ENCODE measurements at places on chromosomes 13 and 19.
A peak's percentile ranks its signal among the peaks of the same experiment; 100 is the strongest.

- DNase-seq = no peak
These were observed 495.5 kb downstream of the FOXO1 start for GRCh38 chr13:40170982-40171381.

GRCh38 chr19:42132030-42132628 lies at the start of gene POU2F2:
Gene POU2F2, minus strand, starts transcription at chr19:42132446. Its CDS starts 35 bp downstream, at chr19:42132411.
- DNase-seq = peak; percentile 61

- DNase-seq = no peak
These were observed 143.3 kb upstream of the MYO16 start for GRCh38 chr13:108486096-108486495.

DNA sequence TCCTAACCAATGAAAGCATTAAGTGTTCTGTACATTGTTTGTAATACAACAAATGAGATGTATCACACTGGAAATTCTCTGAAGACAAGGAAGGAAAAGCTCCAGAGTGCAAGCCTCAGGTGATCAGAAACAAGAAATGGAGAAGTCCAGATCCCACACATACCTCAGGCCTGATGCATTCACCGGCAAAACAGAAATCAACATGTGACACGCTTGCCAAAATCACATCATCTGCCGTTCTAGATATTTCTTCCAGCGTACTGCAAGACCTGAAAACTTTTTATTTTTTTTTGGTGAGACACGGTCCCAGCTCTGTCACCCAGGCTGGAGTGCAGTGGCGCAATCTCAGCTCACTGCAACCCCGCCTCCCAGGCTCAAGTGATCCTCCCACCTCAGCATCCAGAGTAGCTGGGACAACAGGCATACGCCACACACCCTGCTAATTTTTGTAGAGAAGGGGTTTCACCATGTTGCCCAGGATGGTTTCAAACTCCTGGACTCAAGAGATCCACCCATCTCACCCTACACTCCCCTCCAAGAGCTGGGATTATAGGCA lies 48.6 kb downstream of the FOXO1 start:
- DNase-seq = no peak

- DNase-seq = no peak
These were observed 13.3 kb downstream of the FBN3 start for GRCh38 chr19:8135946-8136618.

DNA sequence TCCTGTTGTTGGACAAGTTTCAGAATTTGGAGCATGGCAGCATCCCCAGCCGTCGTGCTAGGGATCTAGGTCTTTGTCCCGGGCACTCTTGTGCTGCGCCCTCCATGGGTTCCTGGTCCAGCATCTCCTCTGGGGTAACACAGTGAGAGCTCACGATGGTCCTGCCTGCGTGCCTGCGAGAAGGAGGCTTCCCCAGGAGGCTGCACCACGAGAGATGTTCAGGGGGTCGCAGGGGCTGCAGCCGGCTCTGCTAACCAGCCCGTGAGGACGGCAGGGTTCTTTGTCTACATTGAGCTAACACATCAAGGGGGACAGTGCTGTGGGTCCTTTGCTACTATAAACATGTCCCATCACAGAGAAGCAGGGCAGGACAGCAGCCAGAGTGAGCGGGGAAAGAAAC lies 103.9 kb upstream of the SOX1 start:
- DNase-seq = no peak

All from Jurkat, Clone E6-1 (cell line).